ENCODE measurements at places on chromosomes 2 and 18. TPM values are rescaled to one million over a fixed set of nuclear protein-coding genes. Genes with fewer than 3 reads are reported as not detected.
A peak's percentile ranks its signal among the peaks of the same experiment; 100 is the strongest.

The DNAJC5G gene
- not detected for total RNA-seq

The SERPINB3 gene
- not detected for total RNA-seq

The ORMDL1 gene
- 106 TPM for total RNA-seq

The TGFA gene
- 0.47 TPM for total RNA-seq

The CRYBA2 gene
- not detected for total RNA-seq

The ABCG5 gene
- not detected for total RNA-seq

The UGT1A3 gene
- not detected for total RNA-seq

The CCDC85A gene
- total RNA-seq: not detected

The LIMS2 gene
- total RNA-seq: 7.0 TPM

DNA sequence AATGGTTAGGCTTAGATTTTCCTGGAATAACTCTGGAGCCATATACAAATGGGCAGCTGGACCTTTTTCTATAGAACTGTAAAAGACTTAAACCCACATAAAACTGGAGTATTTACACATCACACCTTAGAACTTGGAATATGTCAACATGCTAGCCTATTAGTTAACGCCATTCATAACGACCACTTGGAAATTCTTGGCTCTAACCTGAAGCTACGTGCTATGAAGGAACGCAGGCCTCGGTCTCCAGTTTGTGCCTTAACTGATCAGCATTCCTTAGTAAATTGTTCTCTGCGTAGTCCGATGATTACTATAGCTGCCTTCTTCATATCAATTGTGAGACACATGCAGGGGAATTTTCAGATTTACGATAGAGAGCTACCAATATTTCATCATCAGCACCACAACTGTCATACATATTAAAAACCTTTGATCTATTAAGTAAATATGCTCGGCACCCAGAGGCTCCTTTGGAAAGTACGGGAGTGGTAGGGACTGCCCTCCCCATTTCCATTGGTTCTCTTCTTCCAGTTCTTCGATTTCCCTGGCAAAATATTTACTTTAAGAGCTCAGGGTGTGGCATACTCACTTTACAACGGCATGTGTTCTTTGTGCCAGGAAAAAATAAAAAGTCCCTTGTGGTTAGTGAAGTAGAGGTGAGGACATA lies 17.5 kb upstream of the CCL20 start:
- H3K27ac ChIP-seq: no peak overlapping the region
- H3K27me3 ChIP-seq: no peaks in the 10 kb centered on the region
- DNase-seq: no peak
- H3K36me3 ChIP-seq: no peaks in the 10 kb centered on the region
- no peaks in the 10 kb centered on the region for H3K4me1 ChIP-seq

DNA sequence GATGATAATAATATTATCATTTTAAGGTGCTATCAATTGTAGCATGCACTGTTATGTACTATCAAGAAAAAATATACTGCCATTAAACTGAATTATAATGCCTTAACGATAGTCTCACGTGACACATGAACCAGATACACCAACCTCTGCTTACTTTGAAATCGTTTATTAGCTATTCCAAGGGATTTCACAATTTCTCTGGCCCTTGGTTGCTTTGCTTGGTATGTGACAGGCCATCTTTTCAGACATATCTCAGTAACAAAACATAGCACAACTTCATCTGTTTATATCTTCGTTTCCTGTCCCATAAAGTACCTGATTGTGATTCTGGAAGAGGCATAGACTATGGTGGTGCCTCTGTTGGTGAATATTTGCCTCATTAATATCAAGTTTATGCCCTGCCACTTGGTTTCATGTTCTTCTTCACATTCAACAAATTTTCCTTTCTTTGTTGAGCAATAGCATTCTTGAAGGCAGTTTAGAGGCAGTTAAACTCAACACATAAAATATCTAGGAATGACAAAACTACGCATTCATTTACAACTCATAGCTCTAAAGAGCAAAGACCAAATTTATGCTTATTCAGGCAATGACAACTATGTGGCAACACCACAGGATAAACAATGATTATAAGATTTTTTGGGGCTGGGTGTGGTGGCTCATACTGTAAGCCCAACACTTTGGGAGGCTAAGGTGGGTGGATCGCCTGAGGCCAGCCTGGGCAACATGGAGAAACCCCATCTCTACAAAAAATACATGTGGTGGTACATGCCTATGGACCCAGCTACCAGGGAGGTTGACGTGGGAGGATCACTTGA lies 84.3 kb downstream of the MCFD2 start:
- no peak overlapping the region for H3K4me3 ChIP-seq
- no peaks in the 10 kb centered on the region for H3K36me3 ChIP-seq
- no peak for DNase-seq
- H3K27ac ChIP-seq: no peak overlapping the region
- H3K4me1 ChIP-seq: no peaks in the 10 kb centered on the region

- H3K4me3 ChIP-seq: no peak overlapping the region
- H3K27ac ChIP-seq: no peak overlapping the region
- no peak for DNase-seq
- no peaks in the 10 kb centered on the region for H3K36me3 ChIP-seq
These were observed 681 bp downstream of the ACADL start for GRCh38 chr2:210224591-210224940.

- H3K36me3 ChIP-seq: no peaks in the 10 kb centered on the region
- H3K4me3 ChIP-seq: no peak overlapping the region
- DNase-seq: no peak
- H3K27ac ChIP-seq: no peak overlapping the region
- no peaks in the 10 kb centered on the region for H3K4me1 ChIP-seq
These were observed 28.5 kb downstream of the ITGB1BP1 start for GRCh38 chr2:9394816-9395215.

DNA sequence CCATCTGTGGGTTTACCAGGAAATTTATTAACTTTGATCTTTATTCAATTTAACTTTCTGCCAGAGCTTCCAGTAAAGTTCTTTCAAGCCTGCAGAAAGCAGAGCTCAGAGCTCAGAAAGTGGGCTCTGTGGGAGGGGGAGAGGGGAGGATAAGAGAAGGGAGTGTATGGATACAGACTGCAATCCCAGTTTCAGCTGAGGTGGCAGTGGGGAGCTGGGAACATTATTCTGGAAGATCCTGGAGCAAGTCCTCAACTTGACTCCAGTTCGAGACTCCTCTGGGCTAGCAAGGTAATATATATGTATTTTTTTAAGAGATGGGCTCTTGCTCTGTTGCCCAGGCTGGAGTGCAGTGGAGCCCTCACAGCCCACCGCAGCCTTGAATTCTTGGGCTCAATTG lies 108.9 kb upstream of the NABP1 start:
- no peaks in the 10 kb centered on the region for H3K27me3 ChIP-seq
- H3K4me3 ChIP-seq: no peak overlapping the region
- DNase-seq: no peak

DNA sequence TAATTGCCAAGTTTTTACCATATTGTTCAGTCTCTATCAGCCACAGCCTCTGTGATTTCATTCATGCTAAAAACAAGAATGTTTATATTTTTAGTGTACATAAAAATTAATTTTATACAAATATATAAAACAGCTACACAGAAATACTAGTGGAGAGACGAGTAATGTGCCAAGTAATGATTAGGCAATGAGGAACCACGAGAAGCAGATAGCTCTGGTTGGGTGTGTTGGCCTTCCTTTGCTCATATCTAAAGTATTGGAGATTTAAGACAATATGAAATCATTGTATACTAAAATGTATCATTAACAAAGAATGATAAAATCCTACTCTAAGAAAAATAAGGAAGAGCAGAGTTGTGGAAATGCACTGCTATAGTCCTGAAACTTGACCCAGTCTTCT lies 326.7 kb downstream of the AGAP1 start:
- H3K4me1 ChIP-seq: no peaks in the 10 kb centered on the region
- DNase-seq: no peak
- no peak overlapping the region for H3K4me3 ChIP-seq

DNA sequence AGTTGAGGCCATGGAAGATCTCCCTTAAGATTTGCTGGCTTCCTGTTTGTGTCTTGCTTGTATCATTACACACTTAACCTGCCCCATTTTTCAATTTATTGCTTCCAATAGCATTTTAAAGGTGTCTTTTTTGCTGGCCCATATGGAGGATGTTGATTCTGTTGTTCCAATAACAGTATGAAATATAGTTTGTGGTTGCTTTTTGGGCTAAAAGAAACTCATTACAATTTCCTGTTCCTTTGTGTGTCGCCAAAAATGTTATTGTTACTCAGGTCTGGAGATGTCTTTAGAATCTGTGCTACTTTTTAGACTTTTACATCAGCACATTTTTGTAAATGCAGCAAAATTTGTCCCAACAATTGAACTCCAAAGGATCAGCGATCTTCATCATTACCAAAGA lies 234.0 kb upstream of the ITGA4 start:
- H3K27me3 ChIP-seq: no peaks in the 10 kb centered on the region
- DNase-seq: peak; percentile 26
- peak overlapping the region; percentile 36 for H3K27ac ChIP-seq
- no peak overlapping the region for H3K4me3 ChIP-seq

DNA sequence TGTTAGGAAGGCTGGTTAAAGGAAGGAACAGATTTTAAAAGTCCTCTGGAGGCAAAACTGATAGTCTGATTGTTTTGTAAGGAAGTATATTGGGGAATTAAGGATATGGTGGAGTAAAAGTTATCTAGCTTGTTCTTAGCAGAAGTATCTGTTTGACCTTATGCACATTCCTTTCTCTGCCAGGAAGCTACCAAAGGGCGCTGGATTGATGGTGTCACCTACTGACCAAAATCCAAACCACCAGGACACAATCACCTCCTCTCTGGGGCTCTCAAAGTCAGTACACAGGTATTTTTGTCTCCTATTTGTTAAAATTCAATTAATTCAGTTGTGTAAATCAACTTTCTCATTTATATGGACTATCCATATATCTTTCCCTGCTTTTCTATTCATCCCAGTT lies 484.5 kb downstream of the NUP35 start:
- no peaks in the 10 kb centered on the region for H3K36me3 ChIP-seq
- H3K27me3 ChIP-seq: no peaks in the 10 kb centered on the region
- H3K4me1 ChIP-seq: no peaks in the 10 kb centered on the region
